ENCODE measurements at places on chromosomes 2 and 18.

- no peak for DNase-seq
Measured at GRCh38 chr2:131418625-131419024, 54.7 kb upstream of the RAB6D start.

- DNase-seq: no peak
Measured at GRCh38 chr2:32691678-32692077, 63.8 kb downstream of the TTC27 start.

GRCh38 chr2:228038967-228039366 is 142.5 kb downstream of the SPHKAP start:
- no peak for DNase-seq

- DNase-seq: no peak
Measured at GRCh38 chr2:118806797-118807667, 40.4 kb downstream of the EN1 start.

GRCh38 chr18:48785091-48785614 is 165.6 kb downstream of the SMAD7 start:
- peak; percentile 86 for DNase-seq

GRCh38 chr2:241329669-241330615 is 14.2 kb downstream of the SEPTIN2 start:
- no peak for DNase-seq

- peak; percentile 45 for DNase-seq
Measured at GRCh38 chr2:110748489-110748867, 16.1 kb downstream of the ACOXL start.

DNA sequence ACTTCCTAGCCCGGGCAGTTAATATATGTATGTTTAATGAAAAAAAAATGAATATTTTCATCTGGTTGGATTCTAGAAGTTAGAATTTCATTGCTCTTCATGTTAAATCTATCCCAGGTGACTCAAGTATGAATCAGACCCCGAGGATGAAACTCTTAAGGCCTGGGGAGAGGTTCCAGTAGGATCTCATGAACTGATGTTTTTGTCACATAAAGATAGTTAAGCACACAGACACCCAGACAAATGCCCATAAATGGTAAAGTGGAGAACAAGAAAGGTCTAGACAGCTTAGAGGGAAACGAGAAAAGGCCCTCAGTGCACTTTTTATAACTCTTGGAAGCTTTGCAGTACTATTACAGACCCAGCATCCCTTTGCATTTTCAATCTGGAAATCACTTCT is 114.1 kb downstream of the RIF1 start:
- no peak for DNase-seq

- DNase-seq: no peak
Measured at GRCh38 chr18:39448942-39449341, 1883.3 kb upstream of the CELF4 start.

- DNase-seq: no peak
Measured at GRCh38 chr2:6674381-6674780, 191.3 kb downstream of the CMPK2 start.

DNA sequence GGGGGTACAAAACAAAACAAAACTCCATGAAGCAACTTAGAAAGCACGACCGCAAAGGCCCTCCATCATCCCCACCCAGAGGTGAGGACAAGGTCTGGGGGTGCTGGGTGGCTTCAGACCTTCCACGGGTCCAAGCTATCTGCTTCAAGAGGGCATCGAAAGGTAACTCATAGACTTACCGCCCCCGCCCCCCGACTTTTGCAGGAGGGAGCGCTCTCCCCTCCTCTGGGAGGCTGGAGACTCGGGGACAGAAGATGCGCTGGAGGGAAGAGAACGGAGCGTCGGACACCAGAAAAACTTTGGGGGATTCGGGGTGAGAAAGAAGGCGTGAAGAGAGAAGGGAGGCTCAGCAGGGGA is 300 bp upstream of the STON1 start:
- DNase-seq: peak; percentile 28

DNA sequence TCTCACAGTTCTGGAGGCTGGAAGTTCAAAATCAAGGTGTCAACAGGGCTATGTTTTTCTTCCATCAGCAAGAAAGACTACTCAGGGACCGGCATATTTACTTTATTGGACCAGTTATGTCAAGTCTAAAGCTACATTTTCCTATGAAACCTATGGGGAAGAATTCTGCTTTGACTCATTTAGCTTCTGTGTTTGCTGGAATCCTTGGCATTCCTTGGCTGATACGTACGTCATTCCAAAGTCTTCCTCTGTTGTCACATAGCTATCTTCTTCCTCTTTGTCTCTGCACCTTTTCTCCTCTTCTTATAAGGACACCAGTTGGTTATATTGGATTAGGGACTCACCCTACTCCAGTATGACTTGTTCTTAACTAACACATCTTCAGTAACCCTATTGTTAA is 137.4 kb upstream of the FBXO11 start:
- no peak for DNase-seq

- DNase-seq: no peak
Measured at GRCh38 chr2:172373766-172374165, 53.6 kb upstream of the ITGA6 start.

- no peak for DNase-seq
Measured at GRCh38 chr2:36163520-36164254, 191.9 kb upstream of the CRIM1 start.

DNA sequence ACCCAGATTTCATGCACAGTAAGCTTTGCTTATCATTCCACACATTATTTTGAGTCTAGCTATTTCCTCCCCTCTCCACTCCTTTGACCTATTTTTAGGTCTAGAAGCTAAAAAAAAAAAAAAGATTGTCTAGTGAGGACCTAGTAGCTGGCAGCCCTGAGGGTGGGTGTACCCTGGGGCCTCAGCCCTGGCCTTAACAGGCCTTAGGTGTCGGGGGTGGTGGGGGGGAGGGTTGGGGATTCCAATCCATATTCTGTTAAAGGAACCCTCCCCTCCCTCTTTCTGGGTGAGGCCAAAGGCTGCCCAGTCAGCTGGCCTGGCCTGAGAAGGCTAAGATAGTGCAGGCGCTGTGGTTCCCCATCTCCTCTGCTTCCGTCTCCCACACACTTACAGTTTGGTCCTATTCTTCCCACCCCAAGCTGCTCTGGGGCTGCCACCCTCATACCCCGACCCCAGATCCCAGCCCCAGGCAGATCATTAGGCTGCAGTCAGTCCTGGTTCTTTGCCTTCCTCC is 65.5 kb upstream of the HK2 start:
- no peak for DNase-seq

DNA sequence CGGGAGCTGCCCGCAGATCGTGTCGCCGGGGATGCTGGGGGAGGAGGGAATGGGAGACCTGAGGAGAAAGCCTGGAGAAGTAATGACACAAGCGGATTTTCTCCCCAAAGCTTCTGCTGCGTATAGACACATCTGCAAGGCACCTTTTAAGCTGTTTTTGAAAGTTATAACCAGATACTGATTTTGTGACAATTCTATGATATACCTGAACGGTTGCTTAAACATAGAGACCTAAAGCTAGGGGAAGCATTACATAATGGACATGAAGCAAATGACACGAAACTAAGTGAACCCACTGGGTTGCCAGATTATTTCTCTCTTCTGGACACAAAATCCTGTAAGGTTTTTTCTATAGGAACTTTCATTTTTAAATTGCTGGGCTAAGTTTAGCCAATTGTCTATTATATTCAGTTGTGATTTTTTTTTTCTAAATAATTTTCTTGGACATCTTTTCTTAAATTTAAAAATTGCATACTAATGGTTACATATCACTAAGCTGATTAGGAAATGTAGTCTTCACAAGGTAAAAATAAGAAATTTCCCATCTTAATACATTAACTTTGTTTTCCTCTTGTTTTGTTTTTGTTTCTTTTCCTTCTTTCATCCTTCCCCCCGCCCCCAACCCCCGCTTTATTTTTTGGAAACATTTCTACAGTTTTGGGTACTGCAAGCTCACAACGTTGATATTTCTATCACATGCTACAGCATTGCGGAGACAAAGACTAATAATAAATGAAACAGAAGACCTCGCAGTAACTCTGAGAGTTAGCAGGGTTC is 1.3 kb downstream of the OSBPL6 start:
- DNase-seq: no peak

GRCh38 chr2:88071365-88071764 is 3.7 kb downstream of the SMYD1 start:
- no peak for DNase-seq

- DNase-seq: no peak
Measured at GRCh38 chr2:205500065-205500464, 182.2 kb upstream of the NRP2 start.

- peak; percentile 47 for DNase-seq
Measured at GRCh38 chr18:44729631-44730101, 49.0 kb downstream of the SETBP1 start.

DNA sequence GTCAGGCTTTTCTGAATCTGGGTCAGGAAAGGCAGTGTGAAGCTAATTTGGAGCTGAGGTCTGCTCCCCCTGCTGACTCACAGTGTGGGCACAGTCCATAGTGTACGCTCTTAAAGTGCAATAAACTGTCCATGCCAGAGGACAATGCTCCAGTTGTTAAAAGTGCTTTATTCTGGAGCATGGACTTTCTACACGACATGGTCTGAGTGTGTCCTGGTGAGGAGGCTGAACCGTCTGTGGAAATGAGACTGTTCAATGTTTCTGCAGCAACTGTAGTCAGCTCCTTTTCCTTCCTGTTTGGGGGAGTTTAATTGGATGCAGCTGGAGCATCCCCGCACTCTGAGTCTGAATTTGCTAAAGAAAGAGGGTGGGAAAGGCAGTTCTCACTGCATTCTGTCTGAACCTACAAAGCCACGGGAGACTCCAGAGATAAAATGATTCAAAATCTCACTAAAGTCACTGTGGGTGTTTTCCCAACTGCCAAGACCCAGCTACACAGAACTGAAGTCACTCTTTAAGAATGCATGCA is 110.2 kb upstream of the TRIB2 start:
- DNase-seq: no peak

DNA sequence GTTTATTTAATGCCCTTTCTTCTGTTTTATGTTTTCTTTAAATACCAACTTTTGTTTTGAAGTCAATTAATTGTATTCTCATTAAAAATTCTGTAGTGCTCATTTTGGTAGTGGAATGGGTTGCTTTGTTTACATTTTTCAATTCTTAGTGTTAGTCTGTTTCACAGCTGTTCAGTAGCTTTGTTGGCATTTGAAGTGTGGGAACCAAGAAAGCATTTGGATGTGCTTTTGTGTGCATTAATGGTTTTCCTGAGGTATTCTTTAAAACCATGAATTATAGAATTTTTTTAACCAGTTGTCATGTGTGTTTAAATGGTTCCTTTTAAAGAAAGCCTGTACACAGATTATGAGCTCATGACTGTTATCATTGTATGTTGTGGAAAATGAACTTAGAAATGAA is 19.7 kb downstream of the MIB1 start:
- no peak for DNase-seq

DNA sequence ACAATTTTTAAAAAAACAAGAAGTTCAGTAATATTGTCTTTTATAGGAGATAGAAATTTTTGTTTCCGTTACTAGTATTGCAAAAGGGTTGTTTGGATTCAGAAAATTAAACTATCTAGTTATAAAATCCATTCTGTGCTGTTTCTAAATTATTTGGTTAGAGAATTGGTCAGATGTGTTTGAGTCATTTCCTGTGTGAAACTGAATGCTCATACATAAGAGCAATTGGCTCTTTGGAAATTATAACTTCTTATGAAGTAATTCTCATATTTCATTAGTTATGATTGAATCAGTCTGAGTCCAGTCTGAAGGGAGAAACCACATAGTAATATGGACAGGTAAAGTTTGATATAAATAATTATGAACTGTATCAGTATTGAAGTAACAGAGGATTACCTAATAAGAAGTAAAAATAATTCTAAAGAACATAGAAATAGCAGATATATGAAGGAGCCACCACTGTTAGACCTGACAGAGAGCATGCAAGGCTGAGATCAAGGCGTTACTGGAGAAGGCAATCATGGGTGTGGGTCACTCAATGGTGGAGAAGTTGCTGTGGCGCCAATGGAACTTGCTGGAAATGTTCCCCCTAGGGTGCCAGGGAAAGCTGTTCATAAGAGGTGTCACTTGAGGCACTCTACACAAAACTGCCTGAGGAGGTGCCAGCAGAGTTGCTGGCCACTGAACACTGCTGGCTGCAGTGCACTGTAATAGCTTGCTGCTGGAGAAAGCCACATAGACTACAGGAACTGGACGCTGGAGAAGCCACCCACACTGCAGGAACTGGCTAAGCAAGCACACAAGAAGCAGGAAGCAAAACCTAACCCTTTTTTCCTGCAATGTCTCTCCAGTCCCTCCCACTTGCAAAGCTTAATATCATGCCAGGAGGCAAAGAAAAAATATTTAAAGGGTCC is 18.0 kb upstream of the FAP start:
- no peak for DNase-seq

DNA sequence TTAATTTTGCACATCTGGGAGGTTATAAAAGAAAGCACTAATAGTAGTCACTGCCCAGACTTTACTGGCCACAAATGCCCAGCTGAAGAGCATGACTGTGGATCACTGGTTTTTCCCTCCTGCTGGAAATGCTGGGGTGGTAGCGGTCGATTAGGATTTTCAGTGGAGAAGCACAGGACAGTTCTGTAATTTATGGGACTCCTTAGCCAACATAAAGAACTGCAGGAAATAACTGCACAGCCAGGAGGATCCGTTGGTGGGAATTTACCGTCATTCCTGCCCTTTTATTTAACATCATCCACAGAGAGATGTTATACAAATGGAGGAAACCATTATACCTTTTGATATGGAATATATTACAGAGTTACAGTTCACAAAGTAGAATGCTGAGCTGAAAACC is 61.5 kb downstream of the TNFRSF11A start:
- no peak for DNase-seq

DNA sequence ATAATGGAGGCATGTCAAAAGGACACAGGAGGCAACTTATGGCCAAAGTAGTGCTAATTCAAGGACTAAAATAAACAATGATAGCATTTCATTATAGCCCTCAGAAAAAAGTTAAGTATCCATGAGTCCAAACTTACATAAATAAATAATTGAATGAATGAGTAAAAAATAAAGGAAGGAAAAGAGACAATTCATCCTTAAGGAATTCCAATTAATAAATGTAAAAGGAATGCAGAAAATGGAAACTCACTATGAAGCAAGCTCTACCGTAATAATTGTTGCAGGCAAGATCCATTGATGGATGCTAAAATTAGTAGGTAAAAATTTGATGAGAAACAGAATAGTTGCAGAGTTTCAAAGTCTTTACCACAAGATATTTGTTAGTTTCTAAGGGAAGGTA is 88.2 kb upstream of the RAPGEF4 start:
- no peak for DNase-seq

Data from B cell (primary cell).